ENCODE measurements at places on chromosomes 3 and 15.

- no peak for DNase-seq
Measured at GRCh38 chr3:70312336-70312735, at the start of gene MDFIC2. TSS of gene MDFIC2 (minus strand) at chr3:70312638. CDS start at chr3:70311973, 665 bp downstream.

GRCh38 chr3:157376603-157377300, 59.9 kb upstream of the PTX3 start:
- no peak for DNase-seq

DNA sequence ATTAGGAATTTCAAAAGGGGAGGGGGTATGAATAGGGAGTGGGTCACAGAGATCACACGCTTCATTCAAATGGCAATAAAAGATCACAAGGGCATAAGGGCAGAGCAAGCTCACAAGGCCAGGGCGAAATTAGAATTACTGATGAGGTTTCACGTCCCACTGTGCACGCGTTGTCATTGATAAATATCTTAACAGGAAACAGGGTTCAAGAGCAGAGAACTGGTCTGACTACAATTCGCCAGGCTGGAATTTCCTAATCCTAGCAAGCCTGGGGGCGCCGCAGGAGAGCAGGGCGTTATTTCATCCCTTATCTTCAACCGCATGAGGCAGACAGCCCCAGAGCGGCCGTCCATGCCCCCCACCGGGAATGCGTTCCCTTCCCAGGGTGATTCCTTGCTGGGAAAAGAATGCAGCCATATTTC, 18.1 kb upstream of the SMCO1 start:
- no peak for DNase-seq

DNA sequence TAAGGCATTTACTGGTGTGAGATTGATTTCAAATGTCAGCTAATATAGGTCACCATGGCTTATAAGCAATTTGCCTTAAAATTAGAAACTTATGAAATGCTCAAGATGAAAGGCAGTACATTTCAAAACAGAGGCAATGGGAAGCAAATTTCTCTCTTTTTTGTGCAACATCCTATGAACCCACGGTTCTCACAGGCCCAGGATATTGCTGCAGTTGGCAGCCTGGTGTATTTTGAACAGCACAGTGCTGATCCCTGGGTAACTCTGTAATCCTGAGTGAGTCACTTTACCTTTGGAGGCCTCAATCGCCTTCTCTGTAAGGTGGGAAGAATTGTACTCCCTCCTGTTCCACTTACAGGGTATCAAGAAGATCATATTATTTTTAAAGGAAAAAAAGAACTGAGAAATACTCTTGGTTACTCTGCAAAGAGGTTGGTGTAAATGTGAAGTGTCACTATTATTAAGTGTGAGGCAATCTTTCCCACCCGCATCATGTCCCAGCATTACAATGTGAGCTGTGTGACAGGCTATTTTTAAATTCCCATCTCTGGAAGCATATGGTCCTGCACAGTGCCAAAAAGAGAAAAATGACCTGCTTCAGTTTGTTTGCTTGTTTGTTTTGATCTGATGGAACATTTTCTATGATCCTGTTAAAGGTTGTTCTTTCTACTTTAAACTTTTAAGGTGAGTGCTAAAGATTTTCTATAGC, 190.1 kb upstream of the LPP start:
- no peak for DNase-seq

DNA sequence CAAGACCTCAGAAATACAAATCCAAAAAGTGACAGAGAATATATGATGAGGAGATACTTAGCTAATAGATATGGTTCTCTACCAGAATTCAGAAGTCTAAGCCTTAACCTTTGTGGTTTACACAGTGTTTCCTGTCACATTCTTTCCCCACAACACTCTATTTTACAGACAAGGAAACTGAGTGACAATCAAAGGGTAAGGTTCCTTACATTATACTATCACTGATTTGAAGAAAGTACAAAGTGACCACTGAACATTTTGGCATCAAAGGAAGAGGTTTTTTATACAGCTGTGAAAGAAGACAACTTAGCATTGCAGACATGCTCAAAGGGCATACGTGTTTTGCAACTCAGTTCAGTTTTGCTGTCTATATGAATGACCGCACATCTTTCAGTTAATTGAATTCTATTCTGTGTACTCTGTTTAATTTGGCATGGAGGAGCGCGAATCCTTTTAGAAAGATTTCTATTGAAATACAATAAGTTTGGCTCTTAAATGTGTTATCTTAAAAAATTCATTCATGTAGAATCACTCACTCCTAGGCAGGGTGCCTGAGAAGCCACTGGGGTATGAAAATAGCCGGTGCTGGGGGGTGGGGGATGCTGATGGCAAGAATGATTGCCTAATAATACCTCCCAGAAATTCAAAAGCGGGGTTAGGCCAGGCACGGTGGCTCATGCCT, 66.5 kb upstream of the SKOR1 start:
- no peak for DNase-seq

DNA sequence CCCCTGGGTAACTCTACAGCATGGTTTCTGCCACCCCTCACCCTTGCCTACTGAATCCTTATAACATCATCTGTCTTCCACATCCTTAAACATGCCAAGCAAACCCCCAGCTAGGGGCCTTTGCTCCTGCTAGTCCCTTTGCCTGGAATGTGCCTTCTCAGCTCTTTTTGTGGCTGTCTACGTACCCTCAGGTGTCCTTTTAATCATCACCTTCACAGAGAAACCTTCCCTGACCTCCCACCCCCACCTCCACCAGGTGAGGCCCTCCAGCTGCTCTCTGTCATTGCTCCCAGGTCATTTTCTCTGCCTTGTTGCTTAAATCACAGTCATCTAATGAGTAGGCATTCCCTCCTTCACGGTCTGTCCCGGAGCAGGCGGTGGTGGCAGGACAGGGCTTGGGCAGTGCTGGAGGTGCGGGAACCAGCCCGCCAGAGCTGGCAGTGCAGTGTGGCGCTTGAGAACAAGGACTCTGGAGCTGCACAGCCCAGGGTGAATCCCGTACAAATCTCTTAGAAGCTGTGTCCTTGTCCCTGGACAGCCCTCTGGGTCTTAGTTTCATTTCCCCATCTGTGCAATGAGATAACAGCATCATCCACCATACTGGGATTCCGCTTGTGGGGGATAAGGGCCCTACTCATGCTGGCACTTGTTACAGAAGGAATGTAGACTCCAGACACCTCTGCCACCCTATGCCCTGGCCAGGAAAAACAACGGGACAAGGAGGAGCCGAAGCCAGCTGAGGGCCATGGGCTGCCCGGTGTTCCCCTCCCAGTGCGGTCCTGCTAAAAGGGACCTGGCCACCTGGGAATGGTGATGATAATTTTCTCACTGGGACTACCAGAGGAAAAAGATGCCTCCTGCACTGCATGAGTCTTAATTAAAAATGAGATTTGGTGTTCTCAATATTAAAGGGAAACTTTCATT, 52.1 kb upstream of the IQSEC1 start:
- no peak for DNase-seq

All from T1000 (cell line).